Cardiac muscle cell (in vitro differentiated cells and primary cell): ENCODE measurements at places on chromosomes 2 and 18. TPM values are rescaled to one million over a fixed set of nuclear protein-coding genes. Genes with fewer than 3 reads are reported as not detected.

DNA sequence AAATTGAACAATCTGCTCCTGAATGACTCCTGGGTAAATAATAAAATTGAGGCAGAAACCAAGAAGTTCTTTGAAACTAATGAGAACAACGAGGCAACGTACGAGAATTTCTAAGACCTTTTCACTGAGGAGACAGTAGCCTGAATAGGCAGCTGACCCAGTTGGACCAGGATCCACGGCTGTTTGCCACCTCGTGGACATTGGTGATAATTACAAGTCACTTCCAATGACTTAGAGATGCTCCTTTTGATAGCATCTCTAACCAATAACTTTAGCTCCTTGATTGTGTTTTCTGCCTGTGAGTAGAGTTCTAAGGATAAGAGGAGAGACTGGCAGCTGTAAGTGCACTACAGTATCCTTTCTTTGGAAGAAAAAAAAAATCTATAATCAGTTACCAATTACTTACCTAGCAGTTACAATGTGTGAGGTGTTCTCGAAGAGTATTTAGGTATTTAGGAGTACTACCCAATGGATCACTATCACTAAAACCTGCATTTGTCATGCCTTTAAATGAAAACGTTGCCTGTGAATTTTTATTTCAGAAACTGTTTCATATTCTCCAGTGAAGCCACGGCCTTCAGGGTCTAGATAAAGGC is 31.3 kb upstream of the CNTNAP5 start:
- DNase-seq = peak; percentile 58

The GCG gene
- total RNA-seq = not detected in 2 replicates

DNA sequence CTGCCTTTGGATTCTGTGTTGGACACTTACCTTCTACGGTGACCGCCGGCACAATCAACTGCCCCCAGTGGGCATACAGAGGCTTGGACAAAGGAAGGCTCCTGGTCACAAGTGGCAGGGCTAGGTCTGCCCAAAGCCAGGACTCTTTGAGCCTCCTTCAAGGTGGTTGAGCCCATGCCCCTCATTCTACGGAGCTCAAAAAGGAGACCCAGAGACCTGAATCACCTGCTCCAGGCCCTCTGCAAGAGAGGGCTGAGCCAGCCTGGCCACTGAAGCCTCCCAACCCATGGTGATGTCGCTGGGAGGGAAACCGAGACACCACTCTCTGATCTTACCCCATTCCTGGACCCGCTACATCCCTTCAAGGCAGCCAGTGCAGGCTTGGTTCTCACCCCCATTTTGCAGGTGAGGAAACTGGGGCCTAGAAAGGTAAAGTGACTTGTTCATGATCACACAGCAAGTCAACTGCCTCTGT is 87.9 kb downstream of the INHBB start:
- no peak for DNase-seq

- DNase-seq = no peak
Measured at GRCh38 chr2:152500772-152501171, 165.8 kb downstream of the FMNL2 start.

GRCh38 chr2:240727439-240727838 is 35.8 kb downstream of the AQP12A start:
- no peak for DNase-seq

The POU3F3 gene
- not detected in 2 replicates for total RNA-seq

The STK17B gene
- 3.4 and 12.9 TPM in 2 replicates for total RNA-seq

DNA sequence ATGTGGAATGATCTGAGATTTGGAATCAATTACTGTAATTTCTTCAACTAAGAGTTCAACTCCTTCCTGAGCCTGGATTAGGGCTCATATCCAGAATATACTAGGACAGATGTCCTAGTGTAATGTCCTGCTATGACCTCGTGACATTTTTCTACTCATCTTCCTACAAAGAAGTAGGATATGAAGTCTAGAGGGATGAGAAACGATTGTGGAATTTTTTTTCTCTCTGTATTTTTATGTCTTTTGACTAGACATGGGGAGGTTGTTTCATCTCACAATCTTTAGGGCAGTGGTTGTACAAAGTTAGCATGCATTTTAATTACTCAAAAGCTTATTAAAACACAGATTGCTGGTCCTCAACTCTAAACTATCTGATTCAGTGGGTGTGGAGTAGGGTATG is 203.0 kb downstream of the PARD3B start:
- DNase-seq = no peak

- DNase-seq = no peak
Measured at GRCh38 chr2:126858013-126858412, 40.7 kb upstream of the TEX51 start.

The SERPINB3 gene
- total RNA-seq = not detected in 2 replicates

GRCh38 chr2:215751911-215752272 is 261.5 kb downstream of the MREG start:
- no peak for DNase-seq

The DSEL gene
- 0.99 and 1.2 TPM in 2 replicates for total RNA-seq

The SPATA3 gene
- total RNA-seq = not detected in 2 replicates

DNA sequence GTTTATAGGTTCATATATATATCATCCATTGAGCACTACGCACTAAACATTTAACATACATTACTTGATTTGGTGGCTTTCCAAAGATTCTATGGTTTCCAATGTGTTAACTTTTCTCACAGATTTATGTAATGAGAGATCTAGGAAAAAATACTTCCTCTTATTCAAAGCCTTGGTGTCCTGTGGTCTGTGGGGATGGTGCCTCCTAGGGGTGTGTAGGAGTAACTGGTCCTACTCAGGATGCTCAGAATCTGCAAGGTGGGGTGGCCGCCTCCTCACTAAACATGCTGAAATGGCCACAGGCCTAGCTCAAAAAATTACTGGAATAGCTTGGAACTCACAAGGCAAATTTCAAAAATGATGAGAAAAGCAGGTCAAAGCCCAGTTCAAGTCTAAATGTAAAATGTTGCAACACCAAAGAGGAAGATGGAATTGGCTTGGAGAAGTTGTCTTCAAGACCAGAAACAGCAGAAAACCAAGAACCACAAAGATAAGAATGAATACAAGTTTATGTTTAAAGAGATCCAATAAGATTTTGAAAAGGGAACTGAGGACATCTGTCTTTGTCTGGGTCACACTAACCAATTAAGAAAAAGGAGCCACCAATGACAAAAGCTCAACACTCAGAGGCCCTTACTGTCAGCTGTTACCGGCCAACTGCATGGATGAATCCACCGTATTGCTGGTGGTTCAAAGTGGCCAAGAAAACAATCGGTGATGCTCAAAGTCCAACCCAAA is 11.5 kb downstream of the GPR55 start:
- peak; percentile 51 for DNase-seq

The ZRANB3 gene
- 5.0 and 8.8 TPM in 2 replicates for total RNA-seq

DNA sequence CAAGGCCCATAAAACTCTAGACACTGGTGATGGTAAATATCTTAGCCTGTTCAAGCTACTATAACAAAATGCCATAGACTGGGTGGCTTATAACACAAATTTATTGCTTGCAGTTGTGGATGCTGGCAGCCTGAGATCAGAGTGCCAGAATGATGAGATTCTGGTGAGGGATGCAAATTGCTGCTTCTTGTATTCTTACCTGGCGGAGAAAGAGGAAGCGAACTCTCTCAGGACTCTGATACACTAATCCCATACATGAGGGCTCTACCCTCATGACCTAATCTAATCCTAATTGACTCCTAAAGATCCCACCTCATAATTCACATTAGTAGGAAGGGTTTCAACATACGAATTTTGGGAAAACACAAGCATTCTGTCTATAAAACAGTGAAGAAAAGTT is 4.6 kb upstream of the IER3IP1 start:
- DNase-seq = no peak

DNA sequence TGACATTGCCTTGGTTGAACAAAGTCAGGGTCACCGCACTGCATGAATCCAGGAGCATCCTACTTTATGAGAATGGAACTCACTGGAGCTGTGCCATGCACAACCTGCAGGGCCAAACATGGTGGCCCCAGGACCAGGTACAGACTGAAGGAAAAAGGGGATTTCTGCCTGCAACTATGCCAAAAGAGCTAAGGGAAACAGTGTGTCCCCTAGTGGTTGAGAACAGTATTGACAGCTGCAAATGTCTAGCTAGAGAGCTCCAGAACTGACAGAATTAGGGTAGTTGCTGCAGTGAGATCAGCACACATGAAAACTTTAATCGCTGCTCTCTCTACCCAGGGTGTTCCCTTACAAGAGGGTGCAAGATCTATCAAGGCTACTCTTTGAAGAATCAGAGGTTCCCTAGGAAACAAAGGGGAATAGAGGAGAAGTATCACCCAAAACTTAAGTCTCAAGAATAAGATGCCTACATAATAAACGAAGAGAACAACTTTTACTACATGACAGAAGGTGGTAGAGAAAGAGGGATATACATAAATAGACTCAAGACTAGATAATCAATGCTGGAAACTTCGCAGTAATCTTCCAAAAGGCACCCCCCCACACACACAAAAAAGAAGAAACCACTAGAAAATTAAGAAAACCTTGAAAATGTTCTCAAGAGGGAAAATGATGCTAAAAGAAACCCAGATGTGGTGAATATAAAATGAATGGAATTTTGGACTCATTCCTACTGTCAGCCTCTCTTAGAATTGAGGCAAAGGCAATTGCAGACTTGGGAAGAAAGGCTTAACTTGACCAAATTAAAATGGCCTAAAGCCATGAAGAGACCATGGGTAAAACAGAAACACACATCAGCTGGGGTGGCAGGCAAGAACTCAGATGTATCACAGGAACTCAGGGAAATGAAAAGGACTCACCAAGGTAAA is 43.6 kb upstream of the IHH start:
- DNase-seq = peak; percentile 55

DNA sequence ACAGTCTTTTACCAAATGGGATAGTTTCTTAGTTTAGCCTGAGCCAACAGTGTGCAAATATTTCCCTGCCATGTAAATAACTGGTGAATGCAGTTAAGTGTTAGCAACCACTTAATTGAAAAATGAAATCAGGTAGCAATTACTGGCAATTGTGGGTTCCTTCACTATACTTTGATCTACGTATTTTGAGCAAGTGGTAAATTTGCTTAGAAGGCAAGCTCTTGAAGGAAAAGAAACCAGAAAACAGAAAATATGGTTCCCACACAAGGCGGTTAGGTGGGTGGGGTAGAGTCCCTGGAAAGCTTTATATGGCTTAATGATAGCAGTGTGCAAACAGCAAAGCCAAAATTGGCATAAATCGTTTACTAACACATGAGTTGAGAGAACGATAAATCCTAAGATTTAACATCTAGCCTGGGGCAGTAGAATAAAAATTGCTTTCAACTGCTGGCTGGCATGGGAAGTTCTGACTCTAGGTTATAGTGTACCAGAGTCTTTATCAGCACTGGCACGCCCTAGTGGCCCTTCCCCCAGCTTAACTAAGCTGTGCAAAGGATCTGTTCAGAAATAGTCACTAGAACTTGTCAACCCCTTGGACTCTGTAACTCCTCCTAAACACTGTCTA is 17.0 kb downstream of the SLC9A2 start:
- peak; percentile 13 for DNase-seq

The MC2R gene
- not detected in 2 replicates for total RNA-seq

DNA sequence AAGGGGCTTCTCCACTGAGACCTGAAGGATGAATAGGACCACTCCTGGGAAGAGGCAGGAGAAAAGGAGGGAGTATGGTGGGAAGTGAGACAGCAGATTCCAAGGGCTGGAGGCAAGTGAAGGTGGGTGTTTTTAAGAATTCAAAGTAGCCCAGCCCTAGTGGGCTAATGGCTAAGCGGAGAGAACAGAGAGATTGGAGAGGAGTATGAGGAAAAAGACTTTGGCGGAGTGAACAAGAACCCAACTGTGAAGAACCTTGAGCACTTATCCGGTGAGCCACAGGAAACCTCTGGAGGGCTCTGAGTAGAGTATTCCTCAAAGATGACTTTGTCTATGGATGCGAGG is 142.6 kb downstream of the COPS8 start:
- DNase-seq = no peak

The RFX8 gene
- 0.12 TPM in 1 of 2 replicates, not detected in the other for total RNA-seq

DNA sequence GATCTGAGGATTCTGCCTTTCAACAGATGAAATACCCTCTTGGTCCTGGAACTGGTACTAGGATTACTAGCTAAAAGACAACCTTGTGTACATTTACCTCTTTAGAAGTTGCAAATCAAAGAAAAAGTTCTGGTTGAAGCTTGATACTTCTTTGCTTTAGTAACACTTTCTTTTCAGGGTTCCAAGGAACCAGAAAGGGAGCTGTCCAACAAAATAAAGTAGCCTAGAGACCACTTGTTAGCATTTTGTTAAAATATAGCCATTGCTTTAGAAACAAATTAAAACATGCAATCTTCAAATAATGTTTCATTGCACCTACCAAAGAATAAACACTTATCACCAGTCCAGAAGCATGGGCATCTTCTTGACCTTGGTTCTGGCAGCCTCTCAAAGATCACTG is 117.9 kb upstream of the MAP3K20 start:
- DNase-seq = no peak

DNA sequence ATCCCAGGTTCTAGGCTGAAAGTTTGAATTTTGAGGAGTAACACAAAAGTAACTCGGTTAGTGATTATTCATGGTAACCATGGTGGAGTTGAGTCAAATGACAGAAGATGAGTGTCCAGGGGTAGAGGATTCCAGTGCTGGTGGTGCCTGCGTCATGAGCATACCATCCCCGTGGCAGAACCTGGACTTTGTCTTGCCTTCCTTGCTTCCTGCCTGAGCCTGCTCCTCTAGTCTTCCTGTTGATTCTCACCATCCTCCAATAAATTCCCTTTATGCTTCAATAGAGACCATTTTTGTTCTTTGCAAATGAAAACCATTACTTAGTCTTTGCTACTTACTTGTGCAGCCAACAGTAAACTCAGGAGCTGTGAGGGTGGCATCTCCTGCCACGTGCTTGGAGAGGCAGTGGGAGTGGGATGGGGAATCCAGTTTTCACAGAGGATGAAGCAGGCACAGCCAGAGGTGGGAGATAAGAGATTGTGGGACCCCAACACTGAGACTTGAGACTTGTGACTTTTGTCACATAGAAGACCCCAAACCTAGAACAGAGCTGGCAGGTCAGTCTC is 4.1 kb upstream of the YES1 start:
- no peak for DNase-seq

DNA sequence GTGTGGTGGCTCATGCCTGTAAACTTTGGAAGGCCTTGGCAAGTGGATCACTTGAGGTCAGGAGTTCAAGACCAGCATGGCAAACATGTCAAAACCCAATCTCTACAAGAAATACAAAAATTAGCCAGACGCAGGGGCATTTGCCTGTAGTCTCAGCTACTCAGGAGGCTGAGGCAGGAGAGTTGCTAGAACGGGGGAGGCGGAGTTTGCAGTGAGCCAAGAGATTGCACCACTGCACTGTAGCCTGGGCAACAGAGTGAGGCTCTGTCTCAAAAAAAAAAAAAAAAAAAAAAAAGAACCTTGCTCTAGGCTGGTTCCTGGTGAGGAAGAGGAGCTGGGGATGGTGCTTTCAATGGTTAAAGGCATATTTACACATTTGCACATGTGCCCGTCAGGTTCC is 129.4 kb downstream of the LYPD6B start:
- DNase-seq = no peak

DNA sequence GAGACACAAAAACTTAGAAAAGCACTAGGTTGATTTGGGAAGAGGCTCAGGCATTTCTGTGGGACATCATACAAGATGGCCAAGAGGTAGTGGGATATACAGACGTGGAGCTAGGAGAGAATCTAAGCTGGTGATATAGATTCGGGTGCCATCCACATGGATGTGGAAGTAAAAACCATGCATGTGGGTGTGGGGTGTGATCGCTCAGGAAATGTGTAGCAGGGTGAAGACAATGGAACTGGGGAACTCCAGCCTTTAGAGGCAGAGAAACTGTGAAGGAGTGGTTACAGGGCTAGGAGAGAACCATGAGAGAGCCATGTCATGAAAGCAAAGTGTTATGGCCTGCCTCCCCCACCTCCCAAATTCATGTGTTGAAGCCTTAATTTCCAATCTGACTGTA is 43.0 kb upstream of the CTLA4 start:
- DNase-seq = no peak

The ANKRD36C gene
- total RNA-seq = 11.0 and 43.9 TPM in 2 replicates

GRCh38 chr2:58899692-58900091 is 658.6 kb upstream of the FANCL start:
- DNase-seq = no peak
